ENCODE measurements at places on chromosomes 7 and 10.
A peak's percentile ranks its signal among the peaks of the same experiment; 100 is the strongest.

DNA sequence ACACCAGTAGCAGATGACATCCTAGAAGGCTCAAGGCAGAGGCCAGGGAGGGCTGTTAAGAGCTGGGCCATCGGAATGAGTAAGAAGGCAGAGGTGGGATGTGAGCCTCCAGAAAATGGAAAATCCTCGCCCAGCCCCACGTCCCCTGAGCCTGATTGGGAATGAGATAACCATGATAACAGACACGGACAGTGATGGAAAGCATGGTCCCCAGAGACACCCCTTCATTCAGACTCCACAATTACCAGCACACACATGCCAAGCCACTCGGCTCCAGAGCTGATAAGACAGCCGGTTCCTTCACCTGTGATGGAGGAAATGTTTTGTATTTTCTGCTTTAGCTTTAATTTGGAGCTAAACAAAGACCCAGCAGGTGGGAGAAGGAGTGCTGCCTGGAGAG, 106.0 kb downstream of the GRID1 start:
- no peak for DNase-seq

DNA sequence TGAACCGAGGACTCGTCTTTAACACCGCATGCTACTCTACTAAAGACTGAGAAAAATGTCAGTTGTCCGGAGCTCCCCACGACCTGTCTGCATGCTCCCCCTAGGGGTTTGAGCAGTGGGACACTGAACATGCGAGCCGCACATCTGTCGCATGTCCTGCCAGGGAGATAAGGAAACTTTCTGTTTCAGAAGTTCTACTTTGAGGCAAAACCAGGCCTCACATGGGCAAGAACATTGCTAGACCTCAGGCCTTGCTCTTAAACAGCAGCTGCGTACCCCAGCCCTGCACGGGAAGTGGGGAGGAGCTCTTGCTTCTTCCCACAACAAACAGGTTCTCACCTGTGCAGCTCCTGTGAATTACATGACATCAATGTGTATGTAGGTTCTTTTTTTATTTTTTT, 30.3 kb upstream of the HERPUD2 start:
- DNase-seq = no peak

DNA sequence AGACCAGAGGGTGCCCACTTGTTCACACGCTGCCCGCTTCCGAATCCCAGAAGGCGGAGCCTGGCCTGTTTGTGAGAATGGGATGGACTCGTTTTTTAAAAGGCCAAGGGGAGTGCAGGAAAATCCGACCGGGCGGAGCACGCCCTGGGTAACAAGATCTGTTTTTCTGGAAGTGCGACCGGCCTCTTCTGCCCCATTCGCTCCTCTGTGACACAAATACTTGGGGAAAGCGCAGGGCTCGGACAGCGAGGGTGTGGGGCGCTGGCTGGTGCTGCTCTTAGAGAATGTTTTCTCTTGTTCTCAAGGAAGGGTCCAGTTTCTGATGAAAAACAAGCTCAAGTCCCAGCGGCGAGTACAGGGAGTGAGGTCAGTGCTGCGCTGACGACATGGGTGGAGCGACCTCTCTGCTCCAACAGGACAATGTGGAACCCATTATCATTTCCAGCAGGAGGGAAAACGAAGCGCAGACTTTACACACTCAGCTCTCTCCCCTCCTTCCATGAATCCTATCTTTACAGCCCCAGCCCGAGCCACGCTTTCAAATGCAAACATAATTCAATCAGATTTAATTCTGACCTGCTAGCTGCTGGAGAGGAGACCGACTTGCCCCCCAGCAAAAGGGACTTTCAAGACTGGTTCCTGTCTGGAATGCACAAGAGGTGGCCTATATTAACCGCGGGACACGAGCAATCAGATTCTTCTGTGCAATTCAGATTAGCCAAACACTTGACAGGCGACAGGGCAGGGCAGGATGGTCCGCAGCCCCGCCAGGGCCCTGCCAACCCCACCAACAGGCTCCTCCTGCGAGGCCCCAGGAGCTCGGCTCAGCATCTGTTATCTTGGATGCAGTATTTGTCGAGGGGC, 1.1 kb downstream of the RADIL start:
- DNase-seq = peak; percentile 34

DNA sequence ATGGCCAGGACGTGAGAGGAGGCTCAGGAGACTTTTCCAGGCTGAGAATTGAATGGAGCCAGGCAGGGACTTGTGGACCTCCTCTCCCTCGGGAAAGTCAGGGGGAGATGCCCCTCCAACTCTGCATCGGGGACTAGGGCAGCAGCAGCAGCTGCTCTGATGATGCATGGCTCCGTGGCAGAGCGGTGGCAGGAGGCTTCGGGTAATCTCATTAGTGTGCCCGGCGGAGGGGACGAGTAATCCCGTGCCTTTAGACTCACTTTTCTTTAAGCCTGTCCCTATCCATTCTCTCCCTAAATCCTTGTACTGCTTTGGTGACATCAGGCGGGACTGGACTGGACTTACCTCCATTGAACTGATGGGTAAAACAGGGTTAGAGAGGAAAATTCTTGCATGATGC, 75.1 kb downstream of the ZMIZ1 start:
- no peak for DNase-seq

Data from amniotic stem cell (primary cell).